Naive thymus-derived CD4-positive, alpha-beta T cell (primary cell): ENCODE measurements at places on chromosomes 11 and 22. TPM values are rescaled to one million over a fixed set of nuclear protein-coding genes. Genes with fewer than 3 reads are reported as not detected.

Gene C11orf52
- 0.26 TPM for polyA plus RNA-seq

GRCh38 chr11:121723246-121723741, 270.5 kb upstream of the SORL1-AS1 start:
- DNase-seq, result no peak

GRCh38 chr11:65574811-65575567, 864 bp upstream of the EHBP1L1 start:
- peak; percentile 55 for DNase-seq

- DNase-seq, result no peak
These were observed 449.7 kb upstream of the DDI1 start for GRCh38 chr11:103586756-103587155.
